CD4-positive, alpha-beta T cell (primary cell): ENCODE measurements at places on chromosomes 1 and 21.

GRCh38 chr1:167533851-167534300, 15.5 kb upstream of the CD247 start:
- DNase-seq: no peak
- no peaks in the 10 kb centered on the region for H3K27me3 ChIP-seq
- H3K36me3 ChIP-seq: no peaks in the 10 kb centered on the region
- H3K4me3 ChIP-seq: no peak overlapping the region
- no peak overlapping the region for H3K27ac ChIP-seq

DNA sequence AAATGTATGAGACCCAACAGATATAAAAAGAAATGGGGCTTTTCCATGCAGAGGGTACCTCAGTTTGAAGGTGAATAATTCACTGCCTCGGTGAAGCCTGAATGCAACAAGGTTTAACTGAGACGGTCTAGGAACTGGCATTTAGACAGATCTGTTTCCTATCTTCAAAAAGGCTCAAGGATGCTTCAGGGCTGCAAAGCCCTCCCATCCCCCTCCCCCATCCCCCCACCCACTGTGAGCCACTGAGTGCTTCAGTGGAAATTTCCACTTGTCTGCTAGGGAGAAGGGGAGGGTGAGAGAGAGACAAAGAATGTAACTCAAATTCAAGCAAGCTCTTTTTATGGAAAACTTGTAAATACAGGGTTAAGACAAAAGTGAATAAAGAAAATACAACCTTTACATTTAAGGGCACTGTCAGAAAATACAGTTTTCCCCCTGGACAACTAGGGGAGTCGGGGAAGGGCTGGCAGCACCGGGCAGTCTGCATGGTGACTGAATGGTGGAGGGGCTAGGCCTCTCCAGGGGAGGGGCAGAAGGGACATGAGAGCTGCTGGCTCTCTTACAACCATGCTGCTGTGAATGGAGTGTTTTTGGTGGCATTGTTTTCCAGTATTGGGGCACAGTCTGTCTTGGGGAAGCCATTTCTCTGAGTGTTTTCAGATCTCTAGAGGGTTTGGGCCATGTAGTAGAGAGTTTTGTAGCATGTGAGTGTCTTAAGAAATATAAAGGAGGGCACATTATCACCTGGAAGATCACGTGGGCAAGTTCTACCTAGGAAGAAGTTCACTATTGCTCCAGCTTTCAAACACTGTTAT, 56.7 kb downstream of the MRPS6 start:
- peaks cover 62% of the 10 kb centered on the region for H3K4me1 ChIP-seq
- H3K4me3 ChIP-seq: peak overlapping the region; percentile 9
- H3K27ac ChIP-seq: peak overlapping the region; percentile 54
- H3K36me3 ChIP-seq: peaks cover 22% of the 10 kb centered on the region
- no peak for DNase-seq

DNA sequence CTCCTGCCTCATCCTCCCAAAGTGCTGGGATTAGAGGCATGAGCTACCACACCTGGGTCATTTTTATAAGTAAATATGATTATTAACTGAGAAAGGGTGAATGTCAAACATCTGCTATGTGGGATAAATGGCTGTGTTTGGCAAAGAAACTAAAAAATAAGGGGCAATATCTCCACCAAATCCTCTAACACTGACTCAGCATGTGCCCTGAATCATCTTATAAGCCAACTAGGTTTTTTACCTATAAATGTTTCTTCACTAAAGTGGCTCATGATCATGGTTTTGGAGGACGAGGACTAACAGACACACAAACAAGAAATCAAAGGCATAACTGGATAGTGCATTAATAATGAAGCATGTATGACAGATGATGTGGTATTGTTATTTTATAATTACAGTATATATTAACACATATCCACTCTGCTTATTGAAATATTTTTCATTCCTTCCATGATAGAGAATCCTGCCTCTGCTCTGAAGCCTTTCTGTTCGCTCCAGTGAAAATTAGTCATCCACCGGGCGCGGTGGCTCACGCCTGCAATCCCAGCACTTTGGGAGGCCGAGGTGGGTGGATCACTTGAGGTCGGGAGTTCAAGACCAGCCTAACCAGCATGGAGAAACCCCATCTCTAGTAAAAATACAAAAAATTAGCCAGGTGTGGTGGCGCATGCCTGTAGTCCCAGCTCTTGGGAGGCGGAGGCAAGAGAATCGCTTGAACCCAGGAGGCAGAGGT, 11.7 kb upstream of the ARHGAP29 start:
- H3K36me3 ChIP-seq: no peaks in the 10 kb centered on the region
- H3K4me3 ChIP-seq: no peak overlapping the region
- DNase-seq: no peak
- H3K27ac ChIP-seq: no peak overlapping the region
- H3K4me1 ChIP-seq: peaks cover 3% of the 10 kb centered on the region
- H3K27me3 ChIP-seq: peaks cover 56% of the 10 kb centered on the region

DNA sequence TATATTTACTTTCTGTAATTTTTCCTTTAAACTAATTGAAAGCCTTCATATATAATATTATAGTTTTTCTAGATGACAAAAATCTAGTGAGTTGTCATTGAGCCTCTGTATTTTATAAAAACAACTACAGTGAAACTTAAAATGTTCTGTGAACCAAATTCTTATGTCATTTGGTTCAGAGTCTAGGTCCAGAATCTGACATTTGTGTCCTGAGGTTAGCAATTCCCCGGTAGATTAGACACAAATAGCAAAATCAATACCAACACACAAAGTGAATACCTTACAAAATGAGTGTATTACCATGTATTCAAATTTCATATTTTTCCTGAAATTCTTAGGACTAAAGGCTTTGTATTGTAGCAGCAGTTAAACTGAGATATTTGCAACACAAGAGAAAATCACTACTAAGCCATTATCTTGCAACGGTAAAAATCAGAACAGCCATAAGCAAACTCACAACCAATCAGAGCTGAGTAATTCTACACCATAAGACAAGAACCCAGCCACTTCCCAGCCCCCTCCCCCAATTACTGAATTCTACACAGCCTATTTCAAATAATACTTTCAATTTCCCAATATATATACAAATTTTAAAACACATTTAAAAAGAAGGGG, 573.5 kb downstream of the SMYD3 start:
- no peak overlapping the region for H3K4me3 ChIP-seq
- DNase-seq: no peak
- no peaks in the 10 kb centered on the region for H3K27me3 ChIP-seq
- H3K36me3 ChIP-seq: no peaks in the 10 kb centered on the region
- H3K27ac ChIP-seq: no peak overlapping the region

- H3K27me3 ChIP-seq: no peaks in the 10 kb centered on the region
- DNase-seq: no peak
- H3K36me3 ChIP-seq: no peaks in the 10 kb centered on the region
- H3K4me1 ChIP-seq: no peaks in the 10 kb centered on the region
These were observed 23.8 kb downstream of the GNG4 start for GRCh38 chr1:235625831-235626230.

DNA sequence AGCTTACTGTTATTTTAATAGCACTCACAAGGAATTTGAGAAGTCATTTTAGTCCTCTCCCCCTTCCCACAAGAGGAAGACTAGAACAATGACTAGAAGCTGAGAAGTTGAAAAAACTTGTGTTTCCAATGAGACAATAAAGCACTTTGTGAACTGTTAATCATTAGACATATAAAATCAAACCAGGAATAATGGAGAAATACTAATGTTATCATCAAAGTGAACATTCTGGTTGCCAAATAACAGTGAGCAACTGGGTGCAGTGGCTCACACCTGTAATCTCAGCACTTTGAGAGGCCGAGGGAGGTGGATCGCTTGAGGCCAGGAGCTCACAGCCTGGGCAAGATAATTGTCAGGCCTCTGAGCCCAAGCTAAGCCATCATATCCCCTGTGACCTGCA, 54.0 kb upstream of the RASAL2 start:
- no peaks in the 10 kb centered on the region for H3K4me1 ChIP-seq
- DNase-seq: no peak
- H3K27ac ChIP-seq: no peak overlapping the region
- no peaks in the 10 kb centered on the region for H3K36me3 ChIP-seq
- no peaks in the 10 kb centered on the region for H3K27me3 ChIP-seq
- no peak overlapping the region for H3K4me3 ChIP-seq

DNA sequence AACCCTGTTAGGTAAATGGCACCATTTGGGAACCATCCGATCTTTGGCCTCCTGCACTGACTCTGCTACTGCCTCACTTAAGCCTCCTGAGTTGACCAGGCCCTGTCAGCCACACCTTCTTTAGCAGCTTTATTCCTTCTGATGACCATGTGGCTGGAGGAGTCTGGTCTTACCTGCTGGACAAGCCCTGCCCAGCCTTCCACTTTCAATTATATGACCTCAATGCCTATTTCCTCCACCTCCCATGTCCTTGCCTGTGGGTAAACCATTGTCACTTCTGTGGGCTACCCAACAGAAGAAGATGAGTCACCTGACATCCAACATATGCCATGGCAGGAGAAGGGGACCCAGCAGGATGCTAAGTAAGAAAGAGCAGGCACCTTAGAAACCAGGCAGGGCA, 393.8 kb downstream of the NTNG1 start:
- no peaks in the 10 kb centered on the region for H3K4me1 ChIP-seq
- H3K36me3 ChIP-seq: no peaks in the 10 kb centered on the region
- no peak overlapping the region for H3K4me3 ChIP-seq
- no peak for DNase-seq

DNA sequence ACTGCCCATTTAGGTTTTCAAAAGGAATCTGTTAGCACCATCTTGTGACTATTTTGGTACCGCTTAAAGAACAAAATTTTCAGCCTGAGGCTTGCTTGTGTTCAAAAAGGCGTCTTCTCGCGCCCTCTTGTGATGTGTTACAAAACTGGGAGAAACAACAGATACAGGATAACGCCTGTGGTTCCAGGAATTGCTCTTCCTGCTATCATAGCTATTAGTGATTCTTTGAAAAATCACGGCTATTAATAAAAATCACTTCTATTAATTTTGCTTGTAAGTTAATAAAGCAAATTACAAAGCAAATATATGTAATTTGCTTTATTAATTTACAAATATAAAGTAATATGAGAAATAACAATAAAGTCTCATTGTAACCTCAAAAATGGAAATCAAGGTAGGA, 82.2 kb upstream of the ABCD3 start:
- no peaks in the 10 kb centered on the region for H3K36me3 ChIP-seq
- no peaks in the 10 kb centered on the region for H3K27me3 ChIP-seq
- peak; percentile 41 for DNase-seq
- H3K4me3 ChIP-seq: no peak overlapping the region
- H3K27ac ChIP-seq: no peak overlapping the region

- H3K27ac ChIP-seq: no peak overlapping the region
- no peaks in the 10 kb centered on the region for H3K4me1 ChIP-seq
- no peak for DNase-seq
- no peak overlapping the region for H3K4me3 ChIP-seq
- H3K36me3 ChIP-seq: no peaks in the 10 kb centered on the region
These were observed 154.1 kb downstream of the TPR start for GRCh38 chr1:186220911-186221310.

- H3K4me1 ChIP-seq: no peaks in the 10 kb centered on the region
- no peaks in the 10 kb centered on the region for H3K27me3 ChIP-seq
- DNase-seq: no peak
- H3K4me3 ChIP-seq: no peak overlapping the region
- H3K27ac ChIP-seq: no peak overlapping the region
These were observed 113.1 kb upstream of the GRIK3 start for GRCh38 chr1:37147392-37147831.

GRCh38 chr1:24886241-24886640, 43.8 kb downstream of the RUNX3 start:
- no peak overlapping the region for H3K27ac ChIP-seq
- no peaks in the 10 kb centered on the region for H3K36me3 ChIP-seq

- no peak overlapping the region for H3K27ac ChIP-seq
- H3K36me3 ChIP-seq: no peaks in the 10 kb centered on the region
- peaks cover 7% of the 10 kb centered on the region for H3K4me1 ChIP-seq
- DNase-seq: no peak
- no peaks in the 10 kb centered on the region for H3K27me3 ChIP-seq
- H3K4me3 ChIP-seq: no peak overlapping the region
These were observed 18.3 kb upstream of the KCNE1 start for GRCh38 chr21:34530261-34530660.

GRCh38 chr1:151535326-151536271, 4.5 kb upstream of the TUFT1 start:
- no peak overlapping the region for H3K27ac ChIP-seq
- peaks cover 15% of the 10 kb centered on the region for H3K4me1 ChIP-seq
- H3K36me3 ChIP-seq: no peaks in the 10 kb centered on the region
- no peaks in the 10 kb centered on the region for H3K27me3 ChIP-seq
- no peak for DNase-seq
- no peak overlapping the region for H3K4me3 ChIP-seq

DNA sequence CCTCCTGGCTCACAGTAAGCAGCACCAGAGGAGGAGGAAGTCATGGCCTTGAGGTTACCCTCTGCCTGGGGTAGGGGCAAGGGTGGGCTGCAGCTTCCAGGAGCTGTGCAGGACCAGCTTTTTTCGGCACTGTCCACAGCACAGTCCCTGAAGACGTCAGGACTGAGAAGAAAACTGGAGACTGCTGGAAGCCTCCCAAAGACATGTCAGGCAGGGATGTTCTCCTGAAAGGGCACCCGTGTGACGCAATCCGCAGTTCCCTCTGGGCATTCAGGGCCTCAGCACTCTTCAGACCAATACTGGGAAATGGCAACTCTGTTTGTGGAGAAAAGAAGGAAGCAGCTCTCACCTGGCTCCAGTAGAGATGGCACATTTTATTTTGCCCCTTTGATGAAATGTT, 64.8 kb upstream of the TENT5C start:
- H3K36me3 ChIP-seq: no peaks in the 10 kb centered on the region
- no peaks in the 10 kb centered on the region for H3K27me3 ChIP-seq
- no peak overlapping the region for H3K27ac ChIP-seq
- no peak overlapping the region for H3K4me3 ChIP-seq
- DNase-seq: no peak

DNA sequence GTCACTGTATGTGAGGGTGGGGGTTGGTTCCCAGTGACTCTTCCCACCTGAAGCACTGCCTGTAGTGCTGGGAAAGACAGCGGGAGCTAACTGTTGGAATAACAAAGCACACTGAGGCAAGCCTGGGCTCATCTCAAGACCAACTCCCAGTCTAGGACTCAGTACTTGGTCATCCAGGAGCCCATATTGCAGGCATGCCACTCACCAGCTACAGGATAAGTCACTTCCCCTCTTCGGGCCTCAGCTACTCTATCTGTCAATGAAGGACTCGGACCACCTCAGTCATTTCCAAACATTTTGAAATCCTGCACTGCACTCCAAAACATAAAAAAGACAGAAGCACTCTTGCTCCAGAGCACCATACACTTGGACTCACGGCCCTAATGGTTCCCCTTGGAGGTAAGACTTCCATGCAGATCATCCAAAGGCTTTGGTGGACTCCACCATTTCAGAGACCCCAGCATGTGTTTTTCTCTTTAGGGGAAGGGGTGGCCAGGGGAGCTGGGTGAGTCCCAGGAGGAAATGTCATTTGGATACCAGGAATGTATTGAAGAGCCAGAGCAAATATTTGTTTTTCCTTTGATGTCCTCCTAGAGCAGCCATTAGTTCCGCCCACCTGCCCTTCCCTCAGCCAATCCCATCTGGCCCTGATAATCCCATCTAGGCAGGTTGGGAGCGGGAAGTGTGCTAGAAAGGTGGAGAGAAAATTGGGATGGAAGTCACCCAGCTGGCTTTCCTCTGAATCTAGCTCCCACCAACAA, 3.1 kb downstream of the NUAK2 start:
- peaks cover 6% of the 10 kb centered on the region for H3K36me3 ChIP-seq
- H3K27me3 ChIP-seq: no peaks in the 10 kb centered on the region
- H3K4me1 ChIP-seq: peaks cover 77% of the 10 kb centered on the region
- no peak for DNase-seq
